Stimulated activated CD4-positive, alpha-beta T cell treated with anti-CD3 and anti-CD28 coated beads, Interleukin-2, amount 100 ng/mL, for 24 hours (primary cell): ENCODE measurements at places on chromosomes 5 and 9.

GRCh38 chr9:106880863-106881262 lies 17.9 kb downstream of the ZNF462 start:
- no peak for DNase-seq

DNA sequence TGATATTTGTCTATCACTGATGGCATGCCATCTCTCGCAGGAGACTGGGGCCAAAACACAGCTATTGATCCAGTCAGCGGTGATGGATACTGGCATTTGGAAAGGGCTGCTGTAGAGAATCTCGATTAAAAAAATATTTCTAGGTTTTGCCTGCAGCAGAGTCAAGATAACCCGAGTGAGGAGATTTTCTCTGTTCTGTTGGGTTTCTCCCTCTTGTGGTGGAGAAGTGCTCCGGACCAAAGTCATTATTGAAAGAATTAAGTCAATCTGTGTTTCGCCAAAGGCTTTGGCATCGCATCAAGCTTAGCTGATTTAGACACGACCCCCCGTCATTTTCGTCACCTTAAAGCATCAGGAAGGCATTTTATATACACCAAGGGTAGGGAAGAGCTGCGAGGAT lies 97.1 kb upstream of the IRX2 start:
- DNase-seq = no peak

DNA sequence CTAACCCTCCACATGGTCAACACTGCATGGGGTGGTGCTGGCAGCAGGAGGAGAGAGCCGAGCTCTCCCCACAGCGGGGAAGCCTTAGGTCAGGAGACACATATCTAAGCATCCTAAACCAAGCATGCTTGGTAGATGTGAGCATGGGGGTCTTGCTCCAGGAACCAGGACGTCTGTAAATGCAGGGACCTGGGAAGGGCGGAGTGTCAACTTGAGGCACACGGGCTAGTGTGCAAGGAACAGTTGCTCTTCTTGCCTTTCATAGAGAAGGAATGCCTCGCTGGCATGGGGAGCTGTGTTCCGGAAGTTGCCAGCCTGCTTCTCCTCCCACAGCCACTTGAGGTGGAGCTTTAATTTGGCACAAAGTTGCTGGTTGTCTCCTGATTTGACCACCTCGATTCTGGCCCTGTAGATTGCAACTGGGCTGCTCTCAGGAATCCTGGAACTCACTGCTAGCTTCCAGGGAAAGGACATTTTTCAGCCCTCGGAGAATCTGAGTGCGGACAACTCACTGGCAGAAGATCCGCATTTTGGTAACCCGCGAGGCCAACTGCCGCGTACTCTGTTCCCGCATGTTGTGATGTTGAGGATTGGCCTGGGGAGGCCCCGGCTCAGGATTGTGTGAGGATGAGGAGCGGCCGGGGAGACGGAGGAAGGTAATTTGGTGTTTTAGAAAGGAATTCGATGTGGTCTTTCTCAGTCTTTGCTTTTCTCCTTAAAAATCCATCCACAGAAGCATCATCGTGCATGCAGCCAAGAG lies 370.3 kb upstream of the IRX1 start:
- DNase-seq = no peak

- no peak for DNase-seq
Observed at GRCh38 chr5:60685700-60686099, 14.3 kb downstream of the DEPDC1B start.

DNA sequence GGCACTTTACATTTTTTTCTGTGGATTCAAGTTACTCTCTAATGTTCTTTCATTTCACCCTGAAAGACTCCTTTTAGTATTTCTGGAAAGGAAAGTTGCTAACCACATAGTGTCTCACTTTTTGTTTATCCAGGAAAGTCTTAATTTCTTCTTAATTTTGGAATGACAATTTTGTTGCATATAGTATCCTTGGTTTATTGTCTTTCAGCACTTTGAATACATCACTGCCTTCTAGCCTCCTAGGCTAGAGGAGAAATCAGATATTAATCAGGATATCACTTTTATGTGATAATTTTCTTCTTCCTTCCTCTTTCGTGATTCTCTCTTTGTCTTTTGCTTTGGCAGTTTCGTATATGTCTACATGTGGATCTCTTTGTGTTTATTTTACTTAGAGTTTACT lies 11.4 kb downstream of the ADGRV1 start:
- no peak for DNase-seq
